ENCODE measurements at places on chromosomes 2 and 18.

- DNase-seq, result no peak
Observed at GRCh38 chr2:105338020-105338385, 663 bp downstream of the C2orf49 start.

DNA sequence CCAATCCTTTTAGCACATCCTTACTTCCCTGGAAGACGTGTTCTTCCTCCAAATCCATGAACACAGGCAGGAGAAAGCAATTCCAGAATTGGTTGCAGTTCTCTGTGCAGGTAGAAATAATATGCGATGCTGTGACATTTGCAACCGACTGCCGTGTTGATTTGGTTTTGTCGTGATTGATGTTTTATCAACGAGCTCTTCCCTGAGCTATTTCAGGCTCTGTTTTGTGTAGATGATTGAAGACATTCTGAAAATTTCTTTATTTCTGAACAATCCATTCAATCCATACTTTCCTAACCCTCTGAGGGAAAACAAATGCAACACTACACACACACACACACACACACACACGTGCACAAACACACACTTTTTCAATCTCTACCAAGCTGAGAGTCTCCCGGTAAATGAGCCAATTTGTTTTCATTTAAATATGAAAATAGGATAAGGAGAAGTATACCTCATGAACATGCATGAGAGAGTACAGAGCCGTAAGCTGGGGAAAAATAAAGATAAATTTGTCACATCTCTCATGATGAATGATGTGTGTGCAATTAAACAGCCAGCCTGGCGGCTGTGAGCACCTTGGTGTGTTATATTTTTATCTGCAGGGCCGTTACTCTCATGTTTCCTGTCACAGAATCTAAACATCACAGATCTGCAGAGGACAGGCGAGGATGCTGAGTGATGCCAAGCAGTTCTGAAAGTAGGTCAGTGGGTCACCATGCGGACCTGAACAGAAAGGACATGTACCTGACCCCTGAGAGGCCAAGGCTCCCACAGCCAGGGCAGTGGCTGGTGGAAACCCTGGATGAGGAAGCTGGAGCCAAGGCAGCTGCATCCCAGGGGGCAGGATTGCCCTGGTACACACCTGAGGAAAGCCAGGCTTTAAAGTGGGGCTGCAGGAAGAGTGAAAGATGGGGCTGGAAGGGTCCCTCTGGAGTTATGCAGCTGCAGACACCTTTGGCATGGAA, 64.8 kb downstream of the PDCL3 start:
- DNase-seq, result no peak

DNA sequence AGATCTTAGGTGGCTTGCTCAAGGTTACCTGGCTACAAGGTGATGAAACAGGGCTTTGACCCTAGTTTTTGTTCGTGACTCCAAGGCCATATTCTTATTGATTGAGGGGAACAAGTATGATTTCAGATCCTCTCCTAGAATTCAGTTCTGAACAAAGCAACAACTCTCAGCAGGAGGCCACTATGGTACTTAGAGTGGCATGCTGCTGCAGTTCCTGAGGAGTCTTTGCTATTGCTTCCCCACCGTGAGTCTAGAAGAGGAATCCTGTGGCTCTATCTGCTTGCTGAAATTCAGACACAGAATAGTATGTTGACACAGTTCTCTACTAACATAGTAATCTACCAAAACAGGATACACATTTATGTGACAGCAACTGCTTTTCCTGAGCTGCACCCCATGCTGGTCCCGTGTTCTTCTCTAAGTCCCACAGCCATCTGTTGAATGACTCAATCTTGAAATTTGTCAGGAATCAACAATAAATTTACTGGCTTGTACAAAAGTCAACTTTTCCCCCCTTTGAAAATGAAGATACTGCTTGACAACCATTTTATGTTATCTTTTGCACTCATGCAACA, 4.1 kb downstream of the TGFBRAP1 start:
- no peak for DNase-seq

GRCh38 chr2:12604341-12604740, 112.4 kb upstream of the TRIB2 start:
- no peak for DNase-seq

GRCh38 chr2:88857951-88858411, 166.5 kb downstream of the RPIA start:
- no peak for DNase-seq

GRCh38 chr2:33655626-33656320, 56.7 kb upstream of the FAM98A start:
- DNase-seq, result no peak

- peak; percentile 27 for DNase-seq
Observed at GRCh38 chr2:23563673-23564614, 179.0 kb downstream of the KLHL29 start.
